Uterus (tissue), 4 donors: ENCODE measurements at places on chromosomes 7 and 10. TPM values are rescaled to one million over a fixed set of nuclear protein-coding genes. Genes with fewer than 3 reads are reported as not detected.

DNA sequence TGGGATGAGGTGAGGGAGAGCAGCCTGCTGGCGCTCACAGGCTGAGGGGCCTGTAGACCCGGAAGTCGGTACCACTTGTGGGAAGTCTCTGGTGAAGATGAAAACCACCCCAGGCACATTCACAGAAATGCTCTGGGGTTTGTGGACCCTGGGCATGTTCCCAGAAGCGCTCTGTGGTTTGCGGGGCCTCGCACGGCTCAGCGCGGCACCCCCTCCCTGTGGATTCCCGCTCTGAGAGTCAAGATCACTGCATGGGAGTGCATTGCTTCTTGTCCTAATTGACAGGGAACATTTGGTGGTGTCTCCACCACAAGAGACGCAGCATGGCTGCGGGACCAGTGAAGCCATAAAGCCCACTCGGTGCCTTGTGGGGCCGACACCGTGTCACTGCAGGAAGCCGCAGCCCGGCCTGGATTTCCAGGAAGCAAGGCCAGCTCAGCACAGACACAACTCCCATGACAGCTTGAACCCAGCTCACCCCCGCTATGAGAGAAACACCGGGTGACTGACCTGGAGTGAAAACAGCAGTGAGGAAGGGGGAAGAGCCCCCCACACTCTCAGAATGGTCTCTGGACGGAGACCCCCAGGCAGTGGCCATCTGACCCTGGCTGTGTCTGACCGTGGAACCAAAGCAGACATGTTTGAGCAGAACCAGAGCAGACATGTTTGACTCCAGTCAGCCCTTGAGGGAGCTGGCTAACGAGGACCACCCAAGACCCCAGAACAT is 157.2 kb downstream of the PTPRN2 start:
- H3K4me1 ChIP-seq, result no peaks in the 10 kb centered on the region
- H3K27ac ChIP-seq, result no peak overlapping the region

The ARMH3 gene
- 10.6 TPM for total RNA-seq

The PCLO gene
- total RNA-seq, result 2.6 TPM

The SPDYE16 gene
- total RNA-seq, result not detected

DNA sequence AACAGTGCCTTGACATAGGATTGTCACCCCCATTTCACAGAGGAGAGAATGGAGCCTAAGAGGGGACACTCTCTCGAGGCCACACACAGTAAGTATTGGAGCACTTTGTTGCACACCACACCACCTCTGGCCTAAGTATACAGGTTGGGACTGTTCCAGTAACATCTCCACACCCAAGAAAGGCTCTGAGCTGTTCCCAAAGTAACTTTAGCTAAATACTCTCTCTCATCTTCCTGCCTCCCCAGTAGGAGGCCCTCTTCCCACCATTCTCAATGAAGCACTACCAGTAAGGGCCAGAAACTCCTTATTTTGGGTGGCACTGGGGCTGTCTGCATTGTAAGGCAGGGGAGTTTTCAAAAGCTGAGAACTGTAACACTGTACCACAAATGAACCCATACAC is 189.5 kb downstream of the ZNF438 start:
- no peaks in the 10 kb centered on the region for H3K27me3 ChIP-seq
- no peaks in the 10 kb centered on the region for H3K4me1 ChIP-seq
- H3K36me3 ChIP-seq, result no peaks in the 10 kb centered on the region
- H3K4me3 ChIP-seq, result no peak overlapping the region
- no peak overlapping the region for H3K27ac ChIP-seq
- no peak for DNase-seq

DNA sequence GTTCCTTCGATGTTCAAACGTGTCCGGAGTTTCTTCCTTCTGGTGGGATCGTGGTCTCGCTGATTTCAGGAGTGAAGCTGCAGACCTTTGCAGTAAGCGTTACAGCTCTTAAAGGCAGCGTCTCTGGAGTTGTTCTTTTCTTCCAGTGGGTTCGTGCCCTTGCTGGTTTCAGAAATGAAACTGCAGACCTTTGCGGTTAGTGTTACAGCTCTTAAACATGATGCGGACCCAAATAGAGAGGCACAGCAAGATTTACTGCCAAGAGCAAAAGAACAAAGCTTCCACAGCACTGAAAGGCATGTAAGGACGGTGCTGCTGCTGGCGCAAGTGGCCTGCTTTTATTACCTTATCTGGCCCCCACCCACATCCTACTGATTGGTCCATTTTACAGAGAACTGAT is 931.4 kb downstream of the IPMK start:
- no peak overlapping the region for H3K4me3 ChIP-seq
- DNase-seq, result no peak
- no peak overlapping the region for H3K27ac ChIP-seq
- no peaks in the 10 kb centered on the region for H3K27me3 ChIP-seq

GRCh38 chr10:5515948-5516761 is 8.6 kb upstream of the CALML3 start:
- H3K36me3 ChIP-seq, result no peaks in the 10 kb centered on the region
- H3K27ac ChIP-seq, result no peak overlapping the region
- no peak overlapping the region for H3K4me3 ChIP-seq
- no peak for DNase-seq
- H3K27me3 ChIP-seq, result no peaks in the 10 kb centered on the region
- no peaks in the 10 kb centered on the region for H3K4me1 ChIP-seq

The DDC gene
- total RNA-seq, result not detected

GRCh38 chr10:75653761-75654160 is 222.3 kb downstream of the LRMDA start:
- no peak for DNase-seq
- no peak overlapping the region for H3K4me3 ChIP-seq
- no peaks in the 10 kb centered on the region for H3K27me3 ChIP-seq
- H3K36me3 ChIP-seq, result no peaks in the 10 kb centered on the region
- no peaks in the 10 kb centered on the region for H3K4me1 ChIP-seq

DNA sequence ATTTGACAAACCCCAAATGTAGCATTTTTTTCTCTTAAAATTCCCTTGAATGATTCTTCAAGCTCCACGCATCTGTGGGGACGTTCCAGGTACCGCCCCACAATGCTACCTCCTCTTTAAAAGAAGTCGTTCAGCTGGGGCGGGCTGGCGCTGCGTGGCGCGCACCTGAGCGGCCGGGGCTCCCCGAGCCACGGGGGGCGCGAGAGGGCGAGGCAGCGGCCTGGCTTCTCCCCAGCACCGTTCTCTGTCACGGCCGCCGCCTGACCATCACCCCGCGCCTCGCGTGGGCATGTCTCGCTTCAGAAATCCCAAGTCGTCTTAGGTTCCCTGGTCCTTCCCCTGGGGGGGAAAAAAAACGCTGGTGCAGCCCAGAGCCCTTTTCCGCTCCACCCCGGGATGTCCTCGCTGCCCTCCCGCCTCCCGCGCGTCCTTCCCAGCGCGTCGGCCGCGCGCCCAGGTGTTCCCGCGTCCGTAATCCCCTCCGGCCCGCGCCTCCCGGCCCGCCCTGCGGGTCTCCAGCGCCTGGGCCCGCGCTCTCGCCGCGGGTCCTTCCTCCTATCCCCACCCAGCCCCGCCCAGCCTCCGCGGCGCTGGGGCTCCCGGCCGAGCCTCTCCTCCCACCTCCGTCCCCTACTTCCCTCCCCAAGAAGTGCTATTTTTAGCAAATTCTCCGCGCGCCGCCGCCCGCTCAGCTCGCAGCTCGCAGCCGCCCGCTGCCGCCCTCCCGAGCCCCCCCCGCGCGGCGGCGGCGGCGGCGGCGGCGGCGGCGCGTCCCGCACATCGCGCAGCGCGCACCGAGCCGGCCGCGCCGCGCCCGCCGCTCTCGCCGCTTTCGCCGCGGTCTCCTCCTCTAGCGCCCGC is 58.7 kb upstream of the PRPS1L1 start:
- H3K27me3 ChIP-seq, result no peaks in the 10 kb centered on the region
- peak; percentile 50 for DNase-seq
- H3K4me1 ChIP-seq, result no peaks in the 10 kb centered on the region
- H3K27ac ChIP-seq, result peak overlapping the region; percentile 91
- no peaks in the 10 kb centered on the region for H3K36me3 ChIP-seq
- H3K4me3 ChIP-seq, result peak overlapping the region; percentile 55

DNA sequence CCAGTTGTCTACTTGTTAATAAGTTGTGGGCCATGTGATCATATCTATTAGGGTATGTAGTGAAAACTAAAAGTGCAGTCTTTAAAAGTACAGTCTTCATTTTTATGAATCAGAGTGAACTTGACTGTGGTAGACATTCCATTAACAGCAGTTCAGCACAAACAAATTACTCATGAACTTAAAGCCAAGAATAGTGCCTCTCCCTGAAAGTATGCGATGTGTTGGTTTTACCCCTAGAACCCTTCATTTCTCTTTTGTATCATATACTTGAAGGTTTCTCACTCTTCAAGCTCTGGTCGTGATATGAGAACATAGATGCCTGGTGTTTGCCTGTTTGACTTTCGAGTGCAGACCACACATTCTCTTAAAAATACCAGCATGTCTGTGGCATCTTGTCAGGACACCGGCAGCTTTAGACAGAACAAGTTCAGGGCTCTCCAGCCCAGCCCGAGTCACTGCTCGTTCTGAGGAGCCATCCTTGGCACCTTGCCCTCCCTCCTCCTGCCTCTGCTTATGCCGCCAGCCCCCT is 159.3 kb downstream of the LCOR start:
- no peak overlapping the region for H3K4me3 ChIP-seq
- DNase-seq, result no peak
- no peaks in the 10 kb centered on the region for H3K27me3 ChIP-seq
- H3K36me3 ChIP-seq, result no peaks in the 10 kb centered on the region

The POLR2J2 gene
- 33.5 TPM for total RNA-seq

GRCh38 chr10:132465193-132465888 is 68.3 kb downstream of the PWWP2B start:
- no peak overlapping the region for H3K4me3 ChIP-seq
- no peaks in the 10 kb centered on the region for H3K36me3 ChIP-seq
- DNase-seq, result no peak
- H3K27me3 ChIP-seq, result no peaks in the 10 kb centered on the region
- no peaks in the 10 kb centered on the region for H3K4me1 ChIP-seq
- peak overlapping the region; percentile 92 for H3K27ac ChIP-seq

DNA sequence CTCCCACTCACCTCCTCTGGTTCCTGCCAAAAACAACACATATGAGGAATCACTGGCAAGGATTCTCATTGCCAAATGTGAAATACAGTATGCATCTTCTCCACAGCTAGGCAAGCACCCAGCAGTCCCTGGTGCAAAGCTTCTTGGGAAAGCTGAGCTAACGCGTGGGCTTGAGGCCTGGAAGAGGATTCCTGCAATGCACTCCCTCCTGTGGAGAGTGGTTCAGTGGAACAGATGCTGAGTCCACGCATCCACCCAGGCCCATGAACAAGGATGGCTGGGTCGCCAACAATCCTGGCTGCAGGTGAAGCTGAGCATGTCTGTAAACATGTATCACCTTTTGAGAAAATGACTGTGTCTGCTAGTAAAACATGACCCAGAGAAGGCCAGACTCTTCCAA is 113.2 kb upstream of the CHST15 start:
- H3K27ac ChIP-seq, result no peak overlapping the region
- H3K4me3 ChIP-seq, result no peak overlapping the region
- H3K27me3 ChIP-seq, result no peaks in the 10 kb centered on the region
- no peak for DNase-seq
- H3K36me3 ChIP-seq, result no peaks in the 10 kb centered on the region
- H3K4me1 ChIP-seq, result no peaks in the 10 kb centered on the region

DNA sequence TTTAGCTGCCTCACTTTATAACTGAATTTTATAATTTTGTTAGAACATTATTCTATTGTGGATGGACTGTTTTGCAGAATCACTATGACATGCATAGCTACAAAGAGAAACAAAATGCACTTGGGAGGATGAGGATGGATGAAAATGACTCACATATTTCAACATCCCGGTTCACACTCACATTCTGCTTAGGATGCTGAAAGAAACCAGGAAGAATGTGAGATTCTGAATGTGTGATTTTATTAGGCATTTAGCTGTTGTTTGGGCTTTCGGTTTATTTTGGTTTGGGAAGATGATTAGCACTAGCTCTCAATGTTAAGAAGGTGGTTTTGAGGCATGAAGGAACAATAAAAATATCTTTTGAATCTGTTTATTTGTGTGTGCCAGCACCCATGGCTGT is 235.5 kb downstream of the SEMA3E start:
- H3K4me1 ChIP-seq, result no peaks in the 10 kb centered on the region
- no peak for DNase-seq
- H3K27me3 ChIP-seq, result no peaks in the 10 kb centered on the region
- H3K27ac ChIP-seq, result no peak overlapping the region
- H3K36me3 ChIP-seq, result no peaks in the 10 kb centered on the region

The GRID2IP gene
- 0.21 TPM for total RNA-seq

- no peak overlapping the region for H3K4me3 ChIP-seq
- no peak overlapping the region for H3K27ac ChIP-seq
- no peaks in the 10 kb centered on the region for H3K36me3 ChIP-seq
- H3K27me3 ChIP-seq, result no peaks in the 10 kb centered on the region
Measured at GRCh38 chr7:82851121-82851520, 311.6 kb downstream of the PCLO start.

GRCh38 chr7:11591943-11592342 is 240.1 kb downstream of the THSD7A start:
- H3K27ac ChIP-seq, result no peak overlapping the region
- H3K4me1 ChIP-seq, result no peaks in the 10 kb centered on the region
- DNase-seq, result no peak
- no peaks in the 10 kb centered on the region for H3K36me3 ChIP-seq

DNA sequence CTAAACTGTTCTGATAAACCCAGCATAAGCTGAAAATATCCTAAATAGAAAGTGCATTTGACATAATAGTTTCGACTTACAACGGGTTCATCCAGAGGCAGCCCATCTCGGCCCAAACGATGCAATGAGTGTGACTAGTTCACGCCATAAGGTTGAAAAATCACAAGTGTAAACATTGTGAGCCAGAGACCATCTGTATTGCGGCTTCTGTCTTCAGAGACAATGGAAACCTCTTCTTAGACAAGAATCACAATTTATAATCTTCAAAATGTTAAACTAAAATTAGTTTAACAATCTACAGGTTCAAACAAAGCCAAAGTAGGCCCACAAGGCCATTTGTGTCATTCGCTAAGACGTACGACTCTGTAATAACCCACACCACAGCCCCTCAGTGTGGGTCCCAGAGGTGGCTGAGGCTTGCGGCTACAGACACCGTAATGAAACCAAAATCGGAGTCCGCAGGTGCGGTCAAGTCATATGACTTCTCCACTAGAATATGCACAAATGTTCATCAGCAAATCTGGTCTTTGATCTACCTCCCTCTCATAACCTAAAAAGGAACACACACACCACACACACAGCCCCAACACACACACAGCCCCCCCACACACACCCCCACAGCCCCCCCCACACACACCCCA is 81.8 kb downstream of the DIP2C start:
- H3K36me3 ChIP-seq, result no peaks in the 10 kb centered on the region
- no peak for DNase-seq
- H3K4me1 ChIP-seq, result no peaks in the 10 kb centered on the region
- no peaks in the 10 kb centered on the region for H3K27me3 ChIP-seq
- H3K27ac ChIP-seq, result no peak overlapping the region

- H3K27me3 ChIP-seq, result peaks cover 6% of the 10 kb centered on the region
- no peak overlapping the region for H3K4me3 ChIP-seq
- DNase-seq, result no peak
- H3K4me1 ChIP-seq, result no peaks in the 10 kb centered on the region
Measured at GRCh38 chr7:123773481-123773880, 24.7 kb upstream of the WASL start.
